ENCODE measurements at places on chromosomes 12 and 14.
A peak's percentile ranks its signal among the peaks of the same experiment; 100 is the strongest.

GRCh38 chr12:112842441-112842840 is 50.9 kb downstream of the RPH3A start:
- DNase-seq = no peak

GRCh38 chr14:50366115-50366514 is 30.6 kb downstream of the CDKL1 start:
- no peak for DNase-seq

GRCh38 chr12:121543786-121544185 is 37.0 kb downstream of the KDM2B start:
- no peak for DNase-seq

DNA sequence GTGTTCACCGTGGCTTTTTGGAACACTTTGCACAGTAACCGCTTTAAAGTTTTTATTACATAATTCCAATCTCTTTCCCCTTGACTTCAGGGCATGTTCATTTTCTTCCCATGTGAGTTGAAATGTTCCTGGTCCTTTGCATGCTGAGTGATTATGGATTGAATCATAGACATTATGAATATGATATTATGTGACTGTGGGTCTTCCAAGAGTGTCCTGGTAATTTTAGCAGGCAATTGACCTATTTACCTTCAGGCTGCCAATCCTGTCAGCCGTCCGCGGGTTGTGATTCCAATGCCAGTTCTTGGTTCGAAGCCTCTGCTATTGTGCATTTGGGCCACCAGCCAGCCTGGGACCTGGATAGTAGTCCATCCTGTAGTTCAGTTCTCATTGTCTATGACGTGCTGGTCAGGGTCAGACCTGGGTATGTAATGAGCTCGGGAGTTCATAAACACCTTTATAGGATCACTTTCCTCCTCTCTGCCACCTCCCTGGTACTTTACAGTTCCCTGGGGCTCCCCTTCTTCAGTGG is 32.6 kb upstream of the DDX11 start:
- no peak for DNase-seq

GRCh38 chr14:69629225-69630127 is 18.1 kb downstream of the SUSD6 start:
- DNase-seq = no peak

DNA sequence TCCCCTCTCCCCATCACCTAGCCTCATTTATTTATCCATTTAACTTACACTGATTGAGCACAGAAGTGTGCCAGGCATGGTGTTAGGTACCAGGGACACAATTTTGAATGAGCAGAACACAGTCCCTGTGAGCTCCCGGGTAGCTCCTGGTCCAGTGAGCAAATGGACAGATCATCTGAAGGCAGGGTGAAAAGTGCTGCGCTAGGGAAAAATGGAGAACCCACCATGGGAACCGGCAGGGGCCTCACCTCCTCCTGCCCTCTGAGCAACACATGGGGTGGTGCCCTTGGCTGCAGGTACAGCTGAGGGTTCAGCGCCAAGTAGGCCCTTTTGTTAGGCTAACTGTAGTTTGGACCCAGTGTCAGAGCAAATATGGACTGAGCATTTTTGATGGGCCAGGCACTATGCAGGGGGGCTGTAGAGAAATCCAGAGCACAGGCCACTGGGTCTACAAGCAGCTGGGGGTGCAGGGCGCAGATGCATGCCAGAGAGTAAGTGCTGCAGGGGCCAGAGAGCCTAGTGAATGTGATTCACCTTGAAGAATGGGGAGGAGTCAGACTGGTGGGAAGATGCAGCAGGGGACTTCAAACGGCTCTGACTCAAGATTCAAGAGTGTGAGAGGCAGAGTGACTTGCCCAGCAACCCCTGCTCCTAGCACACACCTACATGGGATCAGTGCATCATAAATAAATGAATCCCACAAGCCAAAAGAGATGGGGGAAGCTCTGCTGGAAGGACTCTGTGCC is 28.2 kb downstream of the LTBP2 start:
- DNase-seq = no peak

- DNase-seq = no peak
These were observed at the start of gene KRT85 for GRCh38 chr12:52366738-52367485. Gene KRT85, minus strand, starts transcription at chr12:52367481. Its CDS starts 76 bp downstream, at chr12:52367405.

GRCh38 chr12:9757433-9758025 is 3.2 kb downstream of the CD69 start:
- DNase-seq = no peak

- DNase-seq = no peak
These were observed 4.1 kb downstream of the CD163L1 start for GRCh38 chr12:7439579-7440505.

DNA sequence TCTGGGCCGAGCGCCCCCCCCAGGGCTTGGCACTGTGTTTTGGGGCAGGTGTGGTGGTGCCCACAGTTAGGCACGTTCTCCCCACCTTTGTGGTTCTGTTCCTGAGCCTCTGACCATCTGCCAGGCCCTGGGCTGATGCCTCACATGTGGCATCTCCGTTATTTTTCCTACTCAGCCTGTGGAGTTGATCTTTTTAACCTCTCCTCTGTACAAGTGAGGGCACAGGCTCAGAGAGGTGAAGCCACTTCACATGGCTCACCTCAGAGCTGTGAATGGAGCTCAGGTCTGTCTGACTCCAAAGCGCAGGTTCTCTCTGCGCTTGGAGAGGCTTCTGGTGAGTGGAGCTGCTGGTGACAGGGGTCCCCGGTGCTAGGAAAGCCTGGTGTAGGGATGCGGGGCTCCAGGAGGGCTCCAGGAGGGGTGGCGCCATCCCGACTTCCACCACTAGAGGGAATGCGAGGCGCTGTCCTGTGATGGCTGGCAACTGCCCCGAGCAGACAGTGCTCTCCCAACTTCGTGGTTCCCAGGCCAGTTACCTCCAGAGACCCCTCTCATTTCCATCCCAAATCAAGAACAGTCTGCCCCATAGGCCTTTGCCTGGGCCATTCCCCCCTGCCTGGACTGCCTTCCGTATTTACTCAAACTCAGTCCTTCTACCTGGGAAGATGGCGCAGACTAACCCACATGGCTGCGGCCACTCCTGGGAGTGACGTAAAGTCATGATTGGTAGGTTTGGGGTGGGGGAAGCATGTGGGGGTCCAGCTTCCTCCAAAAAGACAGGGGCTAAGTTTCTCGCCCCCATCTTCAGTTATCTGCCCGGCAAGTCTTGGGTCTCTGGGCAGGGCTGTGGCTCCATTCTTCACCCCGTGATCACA is 9.9 kb downstream of the BCL7A start:
- DNase-seq = peak; percentile 46

GRCh38 chr12:101957252-101957959 is 80.0 kb downstream of the DRAM1 start:
- no peak for DNase-seq

GRCh38 chr12:131202592-131203378 is 249.1 kb downstream of the ADGRD1 start:
- no peak for DNase-seq

GRCh38 chr12:104372721-104373335 is 69.3 kb downstream of the EID3 start:
- no peak for DNase-seq

DNA sequence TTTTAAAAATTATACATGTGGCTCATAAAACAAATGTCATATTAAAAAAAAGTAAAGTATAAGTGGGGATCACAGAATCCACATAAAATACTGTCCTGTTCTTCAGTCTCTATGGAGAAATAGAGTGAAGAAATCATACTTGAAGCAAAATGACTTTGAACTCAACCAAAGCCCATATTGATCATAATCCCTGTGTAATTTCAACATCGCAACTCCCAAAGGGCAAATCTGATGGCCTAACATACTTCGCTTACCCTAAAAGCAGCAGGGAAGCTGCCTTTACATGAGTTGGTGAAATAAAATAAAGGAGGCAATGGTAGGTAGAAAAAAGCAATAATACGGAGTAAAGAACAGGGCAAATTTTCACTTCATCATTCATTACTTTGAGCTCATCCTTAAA is 101.8 kb downstream of the CEP128 start:
- no peak for DNase-seq

GRCh38 chr14:64956697-64957406 is 14.3 kb upstream of the GPX2 start:
- no peak for DNase-seq

DNA sequence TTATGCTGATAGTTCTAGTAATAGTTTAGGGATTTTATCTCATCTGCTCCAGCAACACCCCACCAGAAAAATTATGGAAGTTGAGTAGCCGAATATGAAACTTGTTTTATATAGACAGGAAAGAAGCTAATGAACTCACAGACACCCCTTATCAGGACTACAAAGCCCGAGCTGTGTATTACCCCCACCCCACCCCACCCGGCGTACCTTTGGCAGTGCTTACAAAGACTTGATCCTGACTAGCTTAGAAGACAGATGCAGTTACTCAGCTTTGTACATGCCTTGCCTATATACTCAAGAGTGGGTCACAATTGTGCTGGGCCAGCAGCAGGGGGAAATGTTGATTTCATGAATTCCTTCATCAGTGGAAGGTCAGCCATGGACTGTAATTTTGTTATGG is 22.4 kb downstream of the PROX2 start:
- DNase-seq = no peak

- no peak for DNase-seq
These were observed 27.1 kb upstream of the C12orf71 start for GRCh38 chr12:27109334-27110028.

DNA sequence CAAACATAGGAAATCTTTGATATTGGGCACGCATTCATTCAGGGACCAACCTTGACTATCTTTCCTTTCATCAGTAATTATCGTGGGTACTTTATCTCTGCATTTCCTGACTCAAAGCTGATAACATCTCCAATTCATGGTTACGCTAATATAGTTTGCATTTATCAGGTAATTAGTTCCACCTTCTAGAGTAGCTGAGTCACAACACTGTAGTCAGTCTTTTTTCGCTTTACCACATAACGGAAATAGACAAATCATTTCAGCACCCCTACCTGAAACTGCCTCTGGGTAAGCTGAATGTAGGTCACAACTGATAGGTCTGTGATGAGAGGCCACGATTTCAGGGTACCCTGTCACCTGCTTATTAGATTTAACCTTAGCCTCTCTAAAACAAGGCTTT is 36.7 kb upstream of the IL22 start:
- DNase-seq = no peak

GRCh38 chr12:51482929-51483697 is 58.5 kb downstream of the SLC4A8 start:
- no peak for DNase-seq

DNA sequence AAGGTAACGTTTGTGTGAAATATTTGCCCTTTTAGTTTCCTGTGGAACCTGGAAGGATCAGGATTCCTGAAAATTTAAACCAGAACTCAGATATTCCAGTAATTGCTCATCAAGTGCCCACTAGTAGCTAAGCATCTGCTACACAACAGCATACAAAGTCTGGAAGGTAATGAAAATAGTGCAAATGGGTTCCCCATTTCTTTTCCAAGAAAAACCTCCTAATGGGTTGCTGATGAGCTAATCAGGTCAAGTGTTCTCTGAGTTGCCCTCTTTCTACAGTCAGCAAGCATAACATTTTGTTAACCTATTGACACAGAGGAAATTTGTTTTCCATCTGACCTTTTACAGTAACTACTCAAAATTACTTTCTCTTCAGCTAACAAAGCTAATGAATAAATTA is 83.6 kb upstream of the PMCH start:
- DNase-seq = no peak

DNA sequence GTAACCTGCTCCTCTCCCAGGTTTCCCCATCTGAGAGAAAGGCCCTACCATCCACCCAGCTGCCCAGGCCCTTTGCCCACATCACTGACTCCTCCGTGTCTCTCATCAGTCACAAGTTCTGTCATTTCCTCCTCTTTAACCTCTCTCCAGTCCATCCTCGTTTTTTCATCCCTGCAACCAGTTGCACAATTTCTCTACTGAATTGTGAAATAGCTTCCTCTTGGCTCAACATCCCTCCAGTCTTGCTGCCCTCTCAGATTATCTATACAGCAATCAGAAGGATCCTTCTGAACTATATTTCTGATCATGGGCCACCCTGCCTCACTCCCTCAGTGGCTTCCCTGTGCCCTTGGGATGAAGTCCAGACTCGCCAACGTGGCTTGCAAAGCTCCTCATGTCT is 6.8 kb downstream of the FAM161B start:
- DNase-seq = no peak

GRCh38 chr12:74626397-74626796 is 88.8 kb downstream of the ATXN7L3B start:
- no peak for DNase-seq

GRCh38 chr12:30268041-30268440 is 427.6 kb downstream of the IPO8 start:
- DNase-seq = no peak
